ENCODE measurements at places on chromosomes 12 and 14.

DNA sequence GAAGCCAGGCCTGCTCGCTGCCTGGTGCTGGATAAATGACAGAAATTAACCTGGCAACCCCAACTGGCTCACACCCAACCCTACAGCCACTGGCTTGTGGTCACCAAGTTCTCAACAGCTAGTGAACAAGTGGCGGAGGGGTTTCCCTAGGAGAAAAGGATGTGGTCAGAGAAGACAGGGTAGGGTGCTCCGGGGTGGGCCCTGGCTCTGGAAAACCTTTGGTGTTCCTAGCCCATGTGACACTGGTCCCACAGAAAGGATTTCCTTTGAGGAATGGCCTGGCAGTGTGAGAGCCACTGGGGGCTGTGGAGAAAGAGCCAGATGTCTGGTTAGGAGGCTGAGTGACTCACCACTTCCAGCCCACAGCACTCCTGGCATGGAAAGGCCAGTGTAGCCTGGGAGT lies 8.7 kb downstream of the SYNE3 start:
- DNase-seq: no peak

- DNase-seq: no peak
Measured at GRCh38 chr12:108686780-108687179, 44.5 kb downstream of the CORO1C start.

DNA sequence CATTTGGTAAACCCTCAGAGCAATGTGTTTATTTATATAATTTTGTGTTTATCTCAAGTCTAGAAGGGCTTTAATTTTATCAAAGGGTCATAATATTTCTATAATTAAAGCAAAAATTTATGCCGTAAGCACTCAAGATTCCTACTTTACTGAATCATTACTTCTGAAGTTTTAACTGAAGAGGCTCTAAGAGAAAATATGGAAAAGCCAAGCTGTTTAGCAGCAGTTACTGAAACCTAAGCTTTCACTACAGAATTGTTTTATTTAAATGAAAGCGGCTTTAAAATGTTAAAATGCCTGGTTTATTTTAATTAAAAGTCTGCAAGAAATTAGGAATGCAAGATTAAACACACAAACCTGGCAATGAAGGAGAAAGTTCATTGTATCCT lies 73.9 kb upstream of the BBS10 start:
- no peak for DNase-seq

DNA sequence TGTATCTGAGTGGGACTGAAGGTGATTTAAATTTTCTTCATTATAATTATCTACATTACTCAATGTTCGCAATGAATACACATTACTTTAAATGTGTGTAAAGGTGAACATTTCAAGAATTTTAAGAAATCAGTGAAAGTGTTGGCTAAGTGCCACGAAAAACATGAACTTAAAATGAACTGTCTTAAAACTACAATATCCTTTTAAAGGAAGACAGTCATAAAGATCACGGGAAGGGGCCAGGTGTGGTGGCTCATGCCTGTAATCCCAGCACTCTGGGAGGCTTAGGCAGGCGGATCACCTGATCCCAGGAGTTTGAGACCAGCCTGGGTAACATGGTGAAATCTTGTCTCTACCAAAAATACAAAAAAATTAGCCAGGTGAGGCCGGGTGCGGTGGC lies 11.2 kb downstream of the MOK start:
- no peak for DNase-seq

DNA sequence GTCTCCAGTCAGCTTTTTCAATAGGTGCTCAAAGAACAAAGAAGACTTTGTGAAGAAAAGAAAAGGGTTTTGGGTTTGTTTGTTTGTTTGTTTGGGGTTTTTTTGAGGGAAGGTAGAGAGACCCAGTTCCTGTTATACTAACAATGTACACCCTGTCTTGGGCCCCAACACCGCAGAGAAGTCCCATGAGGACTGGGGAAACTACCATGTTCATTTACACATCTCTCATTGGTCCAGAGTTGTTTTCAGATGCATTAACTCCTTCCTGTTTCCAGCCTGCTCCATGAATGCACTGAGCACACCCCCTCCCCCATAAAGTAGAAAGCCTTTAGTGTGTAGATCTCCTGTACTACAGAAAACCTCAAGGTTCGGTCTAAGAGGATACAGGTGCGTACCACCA lies 51.1 kb upstream of the SLC8A3 start:
- no peak for DNase-seq

DNA sequence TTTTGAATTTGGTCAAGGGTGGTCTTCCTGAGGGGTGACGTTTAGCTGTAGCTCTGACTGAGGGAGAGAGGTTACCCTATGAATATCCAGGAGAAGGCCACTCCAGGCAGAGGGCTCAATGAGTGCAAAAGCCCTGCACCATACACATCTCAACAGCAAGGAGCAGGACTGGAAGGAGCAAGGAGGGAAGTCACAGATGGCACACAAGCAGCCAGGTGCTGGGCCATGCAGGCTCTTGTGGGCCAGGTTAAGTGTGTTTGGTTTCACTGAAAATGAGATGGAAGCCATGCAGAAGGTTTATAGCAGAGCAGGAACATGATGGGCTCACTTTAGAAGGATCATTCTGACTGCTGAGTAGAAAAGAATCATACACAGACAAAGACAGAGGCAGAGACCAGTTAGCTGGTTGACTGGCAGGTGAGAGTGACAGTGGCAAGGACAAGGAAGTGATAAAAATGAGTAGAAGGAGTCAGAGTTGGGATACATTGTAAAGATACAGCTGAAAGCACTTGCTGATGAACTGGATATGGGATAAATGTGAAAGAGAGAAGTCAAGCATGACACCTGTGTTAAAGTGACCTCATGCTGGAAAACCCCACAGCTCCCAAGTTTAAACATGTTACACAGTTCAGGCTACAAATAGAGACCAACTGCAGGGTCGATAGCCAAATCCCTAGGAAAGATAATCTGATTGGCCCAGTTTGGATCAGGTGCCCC lies 81.2 kb downstream of the PRKD1 start:
- no peak for DNase-seq

- DNase-seq: no peak
Measured at GRCh38 chr14:84209031-84209430, 1320.9 kb upstream of the FLRT2 start.

DNA sequence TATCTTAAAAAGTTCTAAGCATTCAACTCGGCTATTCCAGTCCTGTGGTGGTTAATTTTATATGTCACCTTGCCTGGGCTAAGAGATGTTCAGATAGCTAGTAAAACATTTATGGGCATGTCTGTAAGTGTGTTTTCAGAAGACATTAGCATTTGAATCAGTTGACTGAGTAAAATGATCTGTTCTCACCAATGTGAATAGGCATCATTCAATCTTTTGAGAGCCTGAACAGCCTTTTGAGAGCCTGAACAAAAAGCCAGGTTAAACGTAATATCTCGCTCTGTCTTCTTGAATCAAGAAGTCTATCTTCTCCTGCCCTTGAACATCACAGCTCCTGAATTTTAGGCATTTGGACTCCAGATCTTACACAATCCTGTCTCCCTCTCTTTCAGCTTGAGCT lies 1266.1 kb downstream of the LRFN5 start:
- DNase-seq: no peak

GRCh38 chr12:98179151-98179550 lies 336.2 kb upstream of the TMPO start:
- DNase-seq: no peak

GRCh38 chr12:89846473-89847055 lies 137.9 kb upstream of the ATP2B1 start:
- no peak for DNase-seq

- no peak for DNase-seq
Measured at GRCh38 chr14:81625343-81625742, 91.7 kb upstream of the SEL1L start.

DNA sequence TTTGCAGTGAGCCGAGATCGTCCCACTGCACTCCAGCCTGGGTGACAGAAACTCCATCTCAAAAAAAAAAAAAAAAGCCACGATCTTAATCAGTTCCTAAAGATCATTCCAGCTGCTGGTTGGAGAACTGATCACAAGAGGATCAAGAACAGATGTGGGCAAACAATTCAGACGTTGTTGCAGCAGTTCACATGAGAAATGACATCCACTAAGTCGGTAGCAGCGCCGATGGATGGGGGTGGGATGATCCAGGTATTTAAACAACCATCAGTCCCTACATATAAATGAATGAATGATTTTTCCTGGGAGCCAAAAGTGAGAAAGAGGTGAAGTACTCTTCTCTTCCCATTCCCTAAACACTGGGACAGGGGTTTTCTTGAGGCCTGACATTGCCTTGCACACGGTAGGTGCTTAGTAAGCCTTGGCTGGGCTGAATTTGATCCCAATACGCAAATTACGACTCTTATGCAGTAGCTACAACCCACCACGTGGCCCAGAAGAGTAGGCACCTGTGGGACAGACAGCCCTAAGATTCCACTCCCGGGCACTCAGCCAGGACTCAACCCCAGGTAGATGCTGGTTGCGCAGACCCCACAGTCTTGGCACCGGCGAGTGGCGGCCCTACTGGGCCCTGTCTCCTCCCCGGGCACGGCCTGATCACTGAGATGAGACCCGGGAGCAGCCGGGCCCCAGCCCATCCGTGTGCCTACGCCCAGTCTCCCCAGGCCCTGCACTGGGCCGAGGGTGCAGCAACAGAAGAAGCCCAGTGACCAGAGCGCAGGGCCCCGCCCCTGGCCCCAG lies 565 bp downstream of the SPRYD3 start:
- no peak for DNase-seq

GRCh38 chr12:64571411-64571810 lies 38.9 kb upstream of the RASSF3 start:
- no peak for DNase-seq

- DNase-seq: no peak
Measured at GRCh38 chr12:115163710-115164109, 479.7 kb upstream of the TBX3 start.
